Activated CD8-positive, alpha-beta memory T cell treated with anti-CD3 and anti-CD28 coated beads for 1 hour (primary cell): ENCODE measurements at places on chromosomes 2 and 18.

DNA sequence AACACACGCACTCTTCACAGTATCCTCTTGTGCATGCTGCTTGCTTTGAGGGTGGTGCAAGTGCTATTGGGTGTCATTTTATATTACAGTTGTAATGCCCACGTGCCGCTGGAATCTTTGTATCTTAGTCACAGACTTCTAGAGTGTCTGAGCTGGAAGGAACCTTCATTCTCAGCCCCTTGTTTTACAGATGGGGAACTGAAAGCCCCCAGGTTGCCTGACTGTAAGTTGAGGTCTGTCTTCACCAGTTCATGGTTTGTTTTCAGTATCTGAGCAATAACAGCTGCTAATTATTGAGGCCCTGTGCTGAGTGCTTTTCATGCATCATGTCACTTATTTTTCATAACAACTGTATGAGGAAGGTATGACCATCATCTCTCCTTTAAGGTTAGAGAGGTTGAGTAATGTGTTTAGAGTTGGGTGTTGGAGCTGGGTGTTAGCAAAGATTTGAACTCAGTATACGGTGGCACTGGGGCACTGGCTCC is 77.0 kb downstream of the PRKCE start:
- no peak for DNase-seq

DNA sequence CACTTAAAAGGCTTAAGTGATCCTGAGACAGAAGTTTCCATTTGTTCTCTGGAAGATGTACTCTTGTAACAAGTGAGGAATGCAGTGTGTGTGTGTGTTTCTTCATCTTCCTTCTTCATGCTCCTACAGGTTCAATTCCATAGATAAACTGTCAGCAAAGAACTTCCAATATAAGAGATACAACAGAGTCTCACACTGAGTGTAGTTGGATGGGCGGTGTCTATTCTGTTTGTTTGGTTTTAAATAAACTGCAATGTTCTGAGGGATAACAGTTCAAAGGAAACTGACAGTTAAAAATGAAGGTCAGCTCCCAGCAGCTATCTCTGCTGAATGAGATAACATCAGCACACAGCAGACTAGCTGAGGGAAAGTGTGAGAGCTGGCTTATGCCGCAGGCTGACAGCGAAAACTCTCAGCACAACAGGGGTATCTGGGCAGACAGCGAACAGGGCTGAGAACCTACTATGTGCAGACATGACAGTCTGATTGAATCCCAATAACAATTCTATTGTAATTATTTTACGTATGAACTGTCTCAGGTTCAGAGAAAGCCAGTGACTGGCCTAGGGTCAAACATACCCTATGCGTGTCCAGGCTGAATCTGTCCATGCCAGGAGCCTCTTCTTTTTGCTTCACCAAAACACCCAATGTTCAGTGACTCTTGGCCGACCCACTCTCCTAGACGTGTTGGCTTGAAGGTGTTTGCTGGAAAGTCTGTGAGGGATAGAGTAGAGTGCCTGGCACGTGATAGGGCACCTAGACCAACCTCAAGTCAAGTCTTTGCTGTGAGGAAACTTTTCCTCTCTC is 201.9 kb upstream of the TRIB2 start:
- peak; percentile 20 for DNase-seq

DNA sequence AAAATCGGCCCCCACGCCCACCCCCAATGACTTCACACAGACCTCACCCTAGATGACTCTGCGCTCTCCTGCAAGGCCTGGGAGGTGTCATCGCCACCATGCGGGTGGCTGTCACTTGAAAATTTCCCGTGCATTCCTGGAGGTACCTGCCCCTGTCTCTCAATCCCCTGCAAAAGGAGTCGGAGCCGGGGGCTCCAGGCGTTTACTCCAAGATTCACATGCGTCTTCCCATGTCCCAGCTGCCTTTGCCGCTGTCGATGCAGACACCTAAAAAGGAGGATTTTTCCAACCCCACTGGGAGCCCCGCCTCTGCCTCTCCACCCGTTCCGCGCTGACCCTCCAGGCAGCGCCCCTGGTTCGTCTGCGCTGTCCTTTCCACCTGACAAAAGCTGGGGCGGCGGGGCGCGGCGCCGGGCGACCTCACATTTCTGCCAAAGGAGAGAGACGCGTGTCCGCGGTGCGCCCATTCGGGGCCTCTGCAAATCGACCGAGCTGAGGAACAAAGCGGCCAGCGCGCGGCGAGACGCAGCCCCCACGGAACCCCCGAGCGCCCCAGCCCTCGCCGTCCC is 667 bp downstream of the REEP1 start:
- no peak for DNase-seq

DNA sequence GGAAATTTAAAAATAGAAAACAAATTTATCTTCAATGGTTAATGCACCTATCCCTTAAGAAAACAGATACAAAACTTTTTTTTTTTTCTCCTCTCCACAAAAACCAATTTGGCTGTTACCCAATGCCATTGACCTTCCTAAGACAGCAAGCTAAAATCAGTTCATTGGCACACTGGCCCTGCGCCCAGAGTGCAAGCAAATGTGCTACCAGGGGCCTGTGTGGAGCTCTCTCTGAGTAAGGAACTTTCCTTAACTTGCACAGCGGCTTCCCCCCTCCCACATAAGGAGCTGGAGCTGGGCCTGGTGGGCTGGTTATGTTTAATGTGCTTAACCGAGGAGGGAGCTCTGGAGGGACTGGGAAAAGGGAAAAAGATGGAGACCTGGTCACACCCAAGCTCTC is 17.6 kb upstream of the POU3F3 start:
- DNase-seq, result no peak

DNA sequence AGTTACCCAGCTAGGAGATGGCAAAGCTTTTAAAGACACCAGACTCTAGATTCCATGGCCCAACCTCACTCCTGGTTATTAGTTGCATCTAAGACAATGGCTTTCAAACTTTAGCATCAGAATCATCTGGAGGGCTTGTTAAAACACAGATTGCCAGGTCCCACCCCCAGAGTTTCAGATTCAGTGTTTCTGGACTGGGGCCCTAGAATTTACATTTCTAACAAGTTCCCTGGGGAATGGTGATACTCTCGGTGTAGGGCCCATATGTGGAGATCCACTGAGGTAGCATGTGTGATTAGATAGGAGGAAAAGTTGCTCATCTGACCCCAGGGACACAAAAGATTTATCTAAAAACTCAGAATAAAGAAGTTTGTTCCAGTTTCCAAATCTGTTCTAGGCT is 14.5 kb upstream of the TTR start:
- no peak for DNase-seq

DNA sequence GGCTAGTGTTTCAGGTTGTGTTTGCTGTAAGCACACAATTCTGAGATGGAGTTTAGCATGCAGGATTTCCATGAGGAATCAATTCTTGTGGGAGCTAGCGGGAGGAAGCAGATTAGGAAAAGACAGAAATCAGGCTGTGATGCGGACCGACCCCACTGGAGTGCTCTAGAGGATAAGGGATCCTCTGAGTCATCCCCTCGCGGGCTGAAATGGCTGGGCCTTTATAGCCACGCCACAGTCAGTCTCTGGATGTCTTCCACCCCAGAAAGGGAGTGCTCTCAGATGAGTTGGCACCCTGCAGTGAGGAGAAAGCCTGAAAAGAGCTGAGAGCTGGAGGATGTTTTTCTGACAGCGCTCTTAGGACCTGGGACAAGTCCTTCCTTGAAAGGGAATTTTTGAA is 102.4 kb downstream of the GALNT3 start:
- no peak for DNase-seq

GRCh38 chr2:232412986-232413385 is 6.3 kb downstream of the ALPG start:
- no peak for DNase-seq

DNA sequence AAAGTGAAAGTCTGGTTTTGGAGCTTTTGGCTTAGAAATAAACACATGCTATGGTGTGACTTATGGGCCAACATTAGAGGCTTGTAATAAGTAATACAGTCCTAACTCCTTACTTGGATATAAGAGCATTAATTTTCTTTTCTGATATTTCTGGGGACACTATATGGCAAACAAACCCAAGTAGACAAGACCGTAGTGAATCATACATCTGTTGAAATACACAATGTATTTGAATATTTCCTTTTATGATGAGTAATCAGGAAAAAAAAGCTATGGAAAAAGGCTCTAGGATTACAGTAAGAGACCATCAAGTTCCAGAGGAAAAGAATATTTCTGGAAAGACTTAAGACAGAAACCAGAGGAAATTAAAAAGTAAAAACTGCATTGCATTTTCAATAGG is 146.0 kb upstream of the CYP26B1 start:
- DNase-seq, result no peak

DNA sequence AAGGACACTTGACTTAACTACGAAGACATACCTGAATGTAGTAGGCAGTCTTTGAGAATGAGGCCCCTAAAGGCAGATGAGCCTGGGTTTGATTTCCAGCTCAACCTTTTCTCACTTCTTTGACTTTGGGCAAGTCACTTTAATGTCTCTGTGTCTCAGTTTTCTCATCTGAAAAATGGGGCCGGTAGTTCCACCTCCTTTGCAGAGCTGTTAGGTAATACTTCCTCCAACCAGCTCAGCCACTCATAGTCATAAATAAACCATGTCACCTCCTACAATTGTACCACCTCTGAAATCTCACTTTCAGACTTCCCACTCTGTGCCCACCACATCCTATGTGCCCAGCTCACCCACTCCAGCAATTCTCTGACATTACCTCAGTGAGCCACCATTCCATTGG is 10.4 kb downstream of the ARHGAP25 start:
- DNase-seq, result no peak

GRCh38 chr2:162964513-162964912 is 125.9 kb upstream of the KCNH7 start:
- no peak for DNase-seq

DNA sequence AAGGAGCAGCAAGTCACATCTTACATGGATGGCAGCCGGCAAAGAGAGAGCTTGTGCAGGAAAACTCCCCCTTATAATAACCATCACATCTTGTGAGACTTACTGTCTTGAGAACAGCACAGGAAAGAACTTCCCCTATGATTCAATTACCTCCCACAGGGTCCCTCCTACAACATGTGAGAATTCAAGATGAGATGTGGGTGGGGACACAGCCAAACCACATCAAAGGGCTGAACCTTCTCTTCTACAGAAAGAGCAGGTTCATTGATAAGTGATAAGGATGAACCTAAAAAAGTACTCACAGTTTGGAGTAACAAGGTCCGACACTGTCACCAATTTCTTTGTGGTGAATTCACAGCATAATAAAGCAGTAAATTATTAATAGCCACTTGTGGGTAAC is 422.2 kb upstream of the FSIP2 start:
- DNase-seq, result no peak

DNA sequence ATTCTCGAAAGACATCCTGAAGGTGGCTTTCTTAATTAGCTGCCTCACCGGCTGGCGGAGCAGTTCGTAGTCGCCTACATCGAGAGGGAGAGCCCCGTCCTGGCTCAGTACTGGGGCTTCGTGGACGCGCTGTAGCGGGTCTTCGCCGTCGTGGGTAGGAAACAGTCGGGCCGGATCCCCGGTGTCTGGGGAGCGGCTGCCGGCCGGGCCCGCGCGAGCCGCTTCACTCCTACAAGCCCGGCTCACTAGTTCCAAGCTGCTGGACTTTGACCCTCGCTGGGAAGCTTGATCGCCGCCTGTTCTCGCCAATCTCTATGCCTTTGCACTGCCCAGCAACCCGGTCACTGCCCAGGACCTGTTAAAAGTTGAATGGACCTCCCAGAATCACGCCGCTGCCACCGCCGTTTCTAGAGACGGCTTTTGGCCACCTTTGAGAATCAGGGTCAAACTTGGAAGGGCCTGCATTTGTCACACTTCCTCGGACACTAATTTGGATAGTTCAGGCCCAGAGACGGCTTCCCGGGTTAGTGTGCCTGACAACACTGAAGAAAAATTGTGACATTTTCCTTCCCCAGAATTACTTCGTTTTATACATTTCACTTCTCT is 41.4 kb upstream of the AKAIN1 start:
- DNase-seq, result peak; percentile 30

GRCh38 chr2:13056259-13056843 is 339.6 kb downstream of the TRIB2 start:
- DNase-seq, result no peak

- DNase-seq, result no peak
Observed at GRCh38 chr18:76167845-76168621, 327.0 kb downstream of the ZNF516 start.

GRCh38 chr18:74876630-74877243 is 279.1 kb downstream of the ZNF407 start:
- DNase-seq, result no peak

DNA sequence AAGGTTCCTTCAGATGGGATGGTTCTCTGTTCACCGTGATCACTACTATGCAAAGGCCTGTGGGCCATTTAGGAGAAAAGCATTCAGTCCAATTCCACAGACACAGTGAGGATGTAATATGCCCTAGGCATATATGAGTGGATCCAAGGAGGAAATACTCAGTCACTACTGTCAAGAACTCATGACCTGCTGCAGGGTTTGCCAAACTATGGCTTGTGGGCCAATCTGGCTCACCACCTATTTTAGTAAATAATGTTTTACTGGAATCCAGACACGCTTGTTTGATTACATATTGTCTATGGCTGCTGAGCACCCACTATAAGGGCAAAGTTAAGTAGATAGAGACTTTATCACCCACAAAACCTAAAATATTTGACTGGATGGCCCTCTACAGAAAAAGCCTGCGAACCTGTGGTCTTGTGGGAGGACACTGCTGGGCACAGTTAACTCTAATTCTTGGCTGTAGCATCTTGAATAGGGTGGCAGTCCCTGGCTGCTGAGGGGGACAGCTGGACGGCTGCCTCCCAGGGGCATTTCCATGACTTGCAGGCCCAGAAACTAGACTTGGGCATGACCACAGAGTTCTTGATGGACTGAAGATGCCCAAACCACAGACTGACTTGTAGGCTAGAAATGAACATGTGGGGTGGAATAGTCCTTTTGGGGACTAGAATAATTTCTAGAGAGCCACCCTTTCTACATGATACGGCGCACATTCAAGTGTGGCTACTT is 20.6 kb upstream of the LTBP1 start:
- DNase-seq, result no peak

DNA sequence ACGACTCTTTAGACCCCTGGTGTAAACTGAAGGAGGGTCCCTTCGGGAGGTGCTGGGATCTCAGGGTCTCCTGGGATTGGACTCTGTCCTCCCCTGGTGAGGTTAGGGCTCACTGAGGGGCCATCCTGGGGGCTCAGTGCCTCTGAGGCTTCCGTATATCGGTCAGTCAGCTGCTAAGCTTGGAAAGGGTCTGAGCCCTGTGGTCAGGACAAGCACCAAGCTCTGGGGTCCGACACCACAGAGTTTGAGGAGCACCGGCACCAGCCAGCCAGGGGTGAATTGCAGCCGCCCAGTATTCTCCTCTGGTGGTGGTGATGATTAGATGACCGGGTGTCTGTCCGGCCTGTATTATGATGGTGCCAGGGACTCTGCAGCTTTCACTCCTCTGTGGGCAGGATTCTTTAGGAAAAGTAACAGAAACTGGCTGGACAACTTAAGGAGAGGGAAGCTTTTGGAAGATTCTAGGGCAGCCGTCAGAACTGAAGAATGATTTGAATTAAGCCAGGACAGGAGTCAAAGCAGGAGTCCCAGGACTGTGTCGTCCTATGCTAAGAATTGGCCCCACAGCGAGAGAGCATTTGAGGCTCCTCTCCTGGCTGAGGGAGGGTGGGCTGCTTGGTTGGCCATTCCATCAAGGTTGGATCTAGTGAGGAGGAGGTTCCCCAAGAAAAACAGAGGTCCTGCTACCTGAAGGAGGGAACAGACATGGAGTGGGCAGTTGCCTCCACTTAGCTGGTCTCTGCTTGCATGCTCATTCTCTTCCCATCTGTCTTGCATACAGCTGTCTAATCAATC is 158.6 kb upstream of the HS6ST1 start:
- no peak for DNase-seq

GRCh38 chr2:196219671-196220070 is 48.3 kb upstream of the STK17B start:
- no peak for DNase-seq

- no peak for DNase-seq
Observed at GRCh38 chr2:28821295-28821958, 10.8 kb downstream of the SPDYA start.

- no peak for DNase-seq
Observed at GRCh38 chr2:178523596-178524134, 43.4 kb downstream of the PLEKHA3 start.
